Glomerular endothelial cell (primary cell): ENCODE measurements at places on chromosomes 2 and 18.

DNA sequence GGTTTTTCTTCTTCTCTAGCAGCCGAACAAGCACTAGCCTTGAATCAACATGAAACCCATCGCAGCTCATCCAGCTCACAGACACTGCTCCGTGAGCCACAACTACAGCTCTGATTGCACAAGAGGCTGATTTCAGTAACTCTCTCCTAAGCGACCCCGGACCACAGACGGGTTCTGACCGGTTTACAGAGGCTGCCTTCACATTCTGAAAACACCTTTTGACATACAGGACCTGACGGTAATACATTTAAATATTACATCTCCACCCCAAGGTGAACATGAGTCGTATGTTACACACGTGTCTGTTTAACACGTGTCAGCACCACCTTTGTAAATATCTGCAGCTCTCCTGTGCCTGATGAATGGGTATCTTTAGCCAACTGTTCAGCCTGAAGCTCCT lies 120.7 kb downstream of the TMEM18 start:
- no peak for DNase-seq

- DNase-seq = no peak
These were observed 313.6 kb downstream of the SLC8A1 start for GRCh38 chr2:40138314-40138713.

DNA sequence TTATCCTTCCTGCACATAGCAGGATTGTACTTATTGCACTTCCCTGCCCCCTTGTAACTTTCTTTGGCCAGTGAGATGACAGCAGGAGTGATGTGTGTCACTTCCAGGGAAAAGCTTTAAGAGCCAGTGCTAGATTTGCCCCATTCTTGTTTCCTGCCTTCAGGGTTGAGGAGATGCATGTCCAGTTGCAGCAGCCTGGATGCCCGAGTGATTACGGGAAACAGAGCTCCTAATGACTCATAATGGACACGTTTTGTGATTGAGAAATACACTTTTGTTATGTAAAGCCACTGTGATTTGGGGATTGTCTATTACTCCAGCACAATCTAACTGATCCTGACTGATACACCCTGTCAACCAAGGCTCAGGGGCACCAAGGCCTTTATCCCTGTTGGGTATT lies 5.0 kb upstream of the TET3 start:
- peak; percentile 29 for DNase-seq

DNA sequence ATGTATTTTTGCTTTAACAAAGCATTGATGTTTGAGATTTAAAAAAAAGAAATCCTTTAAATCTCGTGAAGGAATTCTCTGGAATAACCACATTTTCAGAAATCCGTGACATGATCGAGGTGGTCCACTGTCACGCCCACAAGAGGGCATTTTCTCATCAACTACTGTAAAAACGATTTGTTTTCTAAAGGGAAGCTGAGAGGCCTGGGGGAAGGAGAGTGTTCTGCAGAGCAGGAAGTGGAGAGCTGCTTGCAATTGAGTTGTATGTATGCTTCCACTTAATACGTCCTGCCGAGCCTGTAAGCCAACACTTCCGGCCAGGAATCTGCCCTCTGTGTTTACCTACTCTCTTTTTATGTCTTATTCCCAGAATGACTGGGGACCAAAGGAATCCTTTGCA lies 19.4 kb downstream of the KLHL29 start:
- peak; percentile 36 for DNase-seq

DNA sequence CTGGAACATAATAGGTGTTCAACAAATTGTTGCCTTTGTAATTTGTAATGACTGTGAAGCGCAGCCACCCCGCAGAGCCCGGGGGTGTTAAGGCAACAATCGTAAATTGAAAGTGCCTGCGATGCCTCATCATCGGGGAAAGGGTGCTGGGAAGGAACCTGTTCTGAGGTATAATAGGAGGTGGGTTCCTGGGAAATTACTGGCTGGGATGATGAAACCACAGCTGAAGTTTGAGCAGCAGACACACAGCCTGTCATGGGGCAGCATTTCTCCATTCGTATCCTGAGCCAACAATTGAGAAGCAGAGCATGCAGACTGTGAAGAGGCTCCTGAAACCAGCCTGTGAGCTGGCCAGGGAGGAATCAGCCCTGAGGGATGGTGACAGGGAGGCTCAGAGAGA lies 404.0 kb upstream of the MYT1L start:
- DNase-seq = no peak
